ENCODE measurements at places on chromosomes 11 and 22.

- no peak for DNase-seq
Observed at GRCh38 chr11:44326615-44327475, 16.9 kb upstream of the ALX4 start.

DNA sequence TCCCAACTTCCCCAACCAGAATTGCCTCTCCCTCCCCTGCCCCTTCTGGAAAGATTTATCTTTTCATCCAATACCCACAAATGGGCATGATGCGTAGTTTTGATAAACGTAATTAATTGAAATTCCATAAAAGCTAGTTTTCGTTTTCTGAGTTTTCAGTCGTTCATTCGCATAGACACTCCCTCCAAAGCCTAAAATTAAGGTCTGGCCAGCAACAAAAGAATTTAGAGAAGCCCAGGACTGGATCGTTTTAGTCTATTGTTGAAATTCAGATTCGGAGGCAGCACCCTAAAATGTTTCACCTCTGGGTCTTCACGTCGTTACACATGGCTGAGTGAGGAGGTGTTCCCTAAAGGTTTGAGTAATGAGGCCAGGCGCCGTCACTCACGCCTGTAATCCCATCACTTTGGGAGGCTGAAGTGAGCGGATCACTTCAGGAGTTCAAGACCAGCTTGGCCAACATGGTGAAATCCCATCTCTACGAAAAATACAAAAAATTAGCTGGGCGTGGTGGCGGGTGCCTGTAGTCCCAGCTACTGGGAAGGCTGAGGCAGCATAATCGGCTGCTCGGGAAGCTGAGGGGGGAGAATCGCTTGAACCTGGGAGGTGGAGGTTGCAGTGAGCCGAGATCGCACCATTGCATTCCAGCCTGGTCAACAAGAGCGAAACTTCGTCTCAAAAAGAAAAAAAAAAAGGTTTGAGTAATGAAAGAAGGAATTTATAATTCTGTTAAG is 589 bp upstream of the NDUFC2 start:
- DNase-seq, result no peak

DNA sequence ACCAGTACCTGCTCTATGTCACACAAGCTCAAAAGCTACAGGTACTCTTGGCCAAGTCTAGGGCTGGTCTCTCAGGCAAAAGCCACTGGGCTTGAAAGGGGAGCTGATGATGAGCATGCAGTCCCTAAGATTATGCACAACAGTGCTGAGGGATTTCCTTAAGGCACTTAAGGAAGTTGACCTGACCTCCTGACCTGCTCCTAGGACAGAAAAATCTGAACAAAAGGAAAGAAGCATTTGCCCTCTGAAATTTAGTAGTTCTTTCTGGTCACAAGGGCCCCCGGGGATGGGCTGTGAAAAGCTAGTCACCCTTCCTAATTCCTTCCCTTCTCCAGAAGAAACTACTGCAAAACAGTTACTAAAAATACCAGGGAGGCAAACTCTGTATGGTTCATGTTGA is 83.6 kb upstream of the PHOX2A start:
- DNase-seq, result no peak

GRCh38 chr11:106193956-106194355 is 116.5 kb downstream of the AASDHPPT start:
- no peak for DNase-seq

- DNase-seq, result no peak
Observed at GRCh38 chr11:69298267-69299022, 4.5 kb downstream of the MYEOV start.

- DNase-seq, result peak; percentile 76
Observed at GRCh38 chr11:134331354-134332188, at the start of gene GLB1L2. Gene GLB1L2 (plus strand): TSS chr11:134331988. CDS start chr11:134332062, 74 bp downstream.

DNA sequence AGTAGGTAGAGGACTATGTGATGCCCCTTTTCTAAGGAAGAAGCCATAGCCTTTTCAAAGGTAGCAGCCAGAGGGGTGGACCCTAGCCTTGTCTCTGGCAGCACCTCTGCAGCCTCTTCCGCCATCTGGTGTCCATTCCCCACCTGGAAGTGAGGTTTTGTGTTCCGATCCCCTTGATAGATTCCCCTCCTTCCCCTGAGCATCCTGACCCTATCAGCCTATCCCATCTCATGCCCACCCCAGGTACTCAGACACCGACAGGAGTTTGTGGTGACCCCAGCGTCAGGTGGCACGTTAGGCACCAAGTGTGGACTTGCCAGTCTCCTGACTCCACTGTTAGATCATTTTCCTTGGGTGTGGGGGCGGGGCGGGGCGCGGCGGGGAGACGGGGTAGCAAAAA is 398 bp upstream of the FAM89B start:
- DNase-seq, result peak; percentile 71

- no peak for DNase-seq
Observed at GRCh38 chr22:22744412-22745224, 100.2 kb downstream of the GGTLC2 start.

DNA sequence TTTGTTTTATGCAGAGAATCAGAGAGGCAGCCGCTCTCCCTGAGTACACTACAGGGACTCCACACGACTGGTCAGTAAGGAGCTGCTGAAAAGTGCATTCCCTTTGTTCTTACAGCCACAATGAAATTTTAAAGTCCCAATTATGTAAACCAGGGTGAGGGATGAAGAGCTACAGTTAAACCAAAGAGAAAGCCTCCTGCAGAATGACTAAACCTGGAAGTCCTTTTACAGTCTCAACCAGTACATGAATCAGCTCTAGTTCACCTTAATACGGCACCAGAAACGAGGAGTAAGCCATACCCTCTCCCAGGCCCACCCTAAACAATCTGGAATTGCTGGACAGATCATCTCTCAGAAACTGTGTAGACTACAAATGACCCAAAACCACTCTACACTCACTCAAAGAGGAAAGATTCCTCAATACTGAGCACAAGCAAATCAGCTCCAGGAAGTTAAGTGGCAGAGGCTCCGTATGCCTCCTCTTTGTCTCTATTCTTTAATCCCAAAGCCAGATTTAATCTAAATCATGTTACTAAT is 113.1 kb downstream of the RBFOX2 start:
- no peak for DNase-seq

- no peak for DNase-seq
Observed at GRCh38 chr11:124842305-124842704, 22.9 kb upstream of the ROBO3 start.

DNA sequence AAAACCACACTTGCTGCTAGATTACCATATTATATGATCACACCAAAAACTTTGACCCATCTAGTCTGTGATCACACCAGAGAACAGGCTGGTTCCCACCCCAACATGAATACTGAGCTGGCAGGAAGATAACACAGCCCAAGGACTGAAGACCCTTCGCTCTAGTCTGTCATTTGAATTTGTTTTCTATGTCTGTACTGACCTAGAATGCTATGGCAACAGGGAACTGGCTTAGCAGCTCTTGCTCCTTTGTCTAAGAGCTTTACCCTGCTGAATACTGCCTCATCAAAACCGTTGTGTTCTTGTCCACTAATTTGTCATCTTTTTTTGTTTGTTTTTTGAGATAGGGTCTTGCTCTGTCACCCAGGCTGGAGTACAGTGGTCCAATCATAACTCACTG is 420.4 kb downstream of the AASDHPPT start:
- DNase-seq, result no peak

DNA sequence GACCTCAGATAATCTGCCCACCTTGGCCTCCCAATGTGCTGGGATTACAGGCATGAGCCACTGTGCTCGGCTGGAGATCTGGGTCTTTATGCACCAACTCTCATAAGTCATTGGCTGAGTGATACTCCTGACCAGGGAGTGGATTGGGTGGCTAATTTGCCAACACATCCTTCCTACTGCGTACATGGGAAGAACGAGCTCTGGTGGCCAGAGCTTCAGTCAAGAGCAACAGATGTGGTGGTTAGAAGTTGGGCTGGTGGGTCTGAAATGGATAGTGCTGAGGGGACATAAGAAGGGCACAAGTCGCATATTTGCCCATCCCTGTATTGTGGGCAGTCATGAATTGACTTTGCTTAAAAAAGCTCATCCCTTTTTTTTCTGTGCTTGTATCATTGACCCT is 74.1 kb upstream of the AMPD3 start:
- no peak for DNase-seq

DNA sequence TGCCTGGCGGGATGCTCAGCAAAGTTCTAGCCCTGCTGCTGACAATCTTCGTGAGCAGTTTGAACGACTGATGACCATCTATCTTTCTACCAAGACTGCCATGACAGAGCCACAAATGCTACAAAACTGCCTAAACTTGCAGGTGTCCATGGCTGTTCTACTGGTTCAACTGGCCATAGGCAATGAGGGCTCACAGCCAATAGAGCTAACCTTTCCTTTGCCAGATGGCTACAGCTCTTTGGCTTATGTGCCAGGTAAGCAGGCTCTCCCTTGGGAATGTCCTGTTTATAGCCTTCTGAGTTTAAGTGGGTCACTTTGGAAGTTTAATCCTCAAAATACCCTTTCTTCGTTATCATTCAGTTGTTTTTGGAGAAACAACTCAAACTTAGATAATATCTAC is 20.1 kb downstream of the UBE4A start:
- DNase-seq, result no peak

GRCh38 chr22:44019846-44020245 is 4.3 kb upstream of the PARVB start:
- DNase-seq, result no peak

GRCh38 chr22:21977814-21978213 is 4.8 kb downstream of the TOP3B start:
- DNase-seq, result no peak

- DNase-seq, result no peak
Observed at GRCh38 chr11:116984589-116984988, 113.6 kb downstream of the SIK3 start.

- DNase-seq, result no peak
Observed at GRCh38 chr11:123196060-123196714, 1.1 kb upstream of the CLMP start.

DNA sequence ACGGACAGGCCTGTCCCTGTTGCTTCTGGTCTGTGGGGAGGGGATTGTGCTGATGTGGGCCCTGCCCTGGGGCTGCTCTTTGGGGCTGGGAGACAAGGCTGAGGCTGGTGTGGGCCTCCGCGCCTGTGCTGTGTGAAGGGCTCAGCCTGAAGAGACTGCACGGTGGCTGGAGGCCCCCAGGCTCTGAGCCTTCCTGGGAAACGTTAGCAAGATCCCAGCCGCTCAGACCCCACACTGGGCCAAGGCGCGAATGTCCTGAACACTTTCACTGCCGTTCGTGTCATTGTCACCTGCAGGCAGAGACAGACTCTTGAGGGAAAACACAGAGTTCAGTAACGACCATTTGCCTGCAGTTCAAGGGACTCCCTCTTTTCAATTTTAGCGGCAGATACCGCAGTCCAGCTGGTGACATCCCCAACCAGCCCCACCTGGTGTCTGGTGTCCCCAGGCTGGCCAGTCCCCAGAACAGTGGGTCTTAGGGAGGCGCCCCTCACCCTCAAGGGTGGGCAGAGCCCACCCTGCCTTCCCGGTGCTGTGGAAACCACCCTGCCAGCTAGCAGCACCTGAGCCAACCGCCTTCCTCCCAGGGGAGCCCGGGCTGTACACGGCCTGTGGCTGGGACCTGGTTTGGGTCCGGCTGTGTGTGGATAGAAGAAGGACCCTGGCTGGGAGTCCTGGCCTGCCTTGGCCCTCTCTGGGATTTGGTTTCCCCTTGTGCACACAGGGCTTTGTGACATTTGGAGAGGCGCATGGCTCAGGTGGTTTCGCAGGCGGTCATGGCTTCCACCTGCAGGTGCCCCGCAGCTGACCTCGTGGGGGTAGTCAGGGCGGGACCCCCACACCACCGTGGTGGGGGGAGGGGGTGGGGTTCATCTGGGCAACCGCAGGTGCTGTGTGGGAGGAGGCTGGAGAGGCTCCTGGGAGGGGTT is 5.7 kb downstream of the PANX2 start:
- DNase-seq, result no peak

DNA sequence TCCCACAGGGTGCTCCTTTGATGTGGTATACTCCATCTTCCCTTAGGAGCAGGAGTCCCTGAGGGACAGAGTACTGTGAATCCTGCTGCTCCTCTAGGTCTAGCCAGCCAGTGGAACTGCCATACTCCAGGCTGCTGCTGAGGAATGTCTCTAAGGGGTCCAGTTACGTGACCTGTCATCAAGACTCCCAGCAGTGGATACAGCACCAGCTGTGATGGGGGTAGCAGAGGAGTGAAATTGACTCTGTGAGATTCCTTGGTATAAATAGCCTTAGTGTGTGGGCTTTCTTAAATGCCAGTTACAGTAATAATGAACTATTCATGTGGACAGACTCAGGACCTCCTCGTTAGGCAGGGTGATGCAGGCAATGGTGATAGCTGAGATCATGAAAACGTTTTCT is 140.4 kb upstream of the LUZP2 start:
- DNase-seq, result no peak

- peak; percentile 78 for DNase-seq
Observed at GRCh38 chr11:70364745-70365543, 33.4 kb upstream of the CTTN start.

DNA sequence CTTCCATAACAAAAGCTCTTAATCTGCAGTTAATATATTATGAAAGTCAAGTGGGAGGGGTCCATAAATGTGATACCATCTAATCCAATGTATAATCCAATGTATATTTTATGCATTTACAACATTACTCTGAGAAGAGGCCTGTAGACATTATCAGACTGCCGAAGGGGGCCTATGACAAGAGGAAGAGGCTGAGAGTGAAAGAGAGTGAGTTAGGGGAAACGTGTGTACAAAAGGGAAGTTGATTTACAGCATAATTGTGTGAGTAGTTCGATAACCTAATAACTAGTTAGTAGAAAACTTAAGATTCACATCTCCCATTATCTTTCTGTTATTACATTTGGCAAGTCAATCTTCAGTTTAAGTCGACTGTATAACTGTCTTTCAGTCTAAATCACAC is 86.6 kb downstream of the DDX10 start:
- no peak for DNase-seq

DNA sequence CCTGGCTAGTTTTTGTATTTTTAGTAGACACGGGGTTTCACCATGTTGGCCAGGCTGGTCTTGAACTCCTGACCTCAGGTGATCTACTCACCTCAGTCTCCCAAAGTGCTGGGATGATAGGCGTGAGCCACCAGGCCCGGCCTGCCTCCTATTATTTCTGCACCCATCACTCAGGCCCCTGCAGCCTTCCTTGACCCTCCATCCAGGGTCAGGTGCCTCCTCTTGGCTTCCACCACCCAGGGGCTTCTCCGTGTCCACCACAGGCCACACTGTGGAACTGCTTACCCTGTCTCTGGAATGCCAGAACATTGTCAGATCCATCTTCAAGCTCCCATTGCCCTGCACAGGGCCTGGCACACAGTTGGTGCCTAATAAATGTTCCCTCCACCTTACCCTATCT is 75.4 kb upstream of the RTL6 start:
- DNase-seq, result no peak

DNA sequence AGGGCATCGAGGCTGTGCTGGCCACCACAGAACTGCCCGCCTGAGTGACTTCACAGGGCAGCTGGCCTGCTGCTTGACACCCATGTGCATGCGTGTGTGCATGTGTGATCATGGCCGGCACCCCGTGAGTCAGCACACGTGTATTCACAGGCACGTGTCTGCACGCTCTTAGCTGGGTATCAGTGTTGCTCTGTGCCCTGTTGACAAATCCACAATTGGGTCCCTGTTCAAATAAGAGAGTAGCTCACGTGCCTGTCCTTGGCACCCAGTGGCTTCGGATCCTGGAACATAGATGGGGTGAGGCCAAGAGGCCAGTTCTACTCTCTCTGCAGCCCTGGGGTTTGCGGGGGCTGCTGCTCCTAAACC is 14.0 kb downstream of the B3GAT1 start:
- DNase-seq, result no peak

GRCh38 chr22:25025491-25026400 is 73.2 kb downstream of the KIAA1671 start:
- DNase-seq, result no peak
